ENCODE measurements at places on chromosomes 1 and 21.

- DNase-seq: no peak
Measured at GRCh38 chr1:26413031-26413430, 2.4 kb downstream of the LIN28A start.

GRCh38 chr1:121458291-121459048 is 273.7 kb downstream of the SRGAP2C start:
- no peak for DNase-seq

DNA sequence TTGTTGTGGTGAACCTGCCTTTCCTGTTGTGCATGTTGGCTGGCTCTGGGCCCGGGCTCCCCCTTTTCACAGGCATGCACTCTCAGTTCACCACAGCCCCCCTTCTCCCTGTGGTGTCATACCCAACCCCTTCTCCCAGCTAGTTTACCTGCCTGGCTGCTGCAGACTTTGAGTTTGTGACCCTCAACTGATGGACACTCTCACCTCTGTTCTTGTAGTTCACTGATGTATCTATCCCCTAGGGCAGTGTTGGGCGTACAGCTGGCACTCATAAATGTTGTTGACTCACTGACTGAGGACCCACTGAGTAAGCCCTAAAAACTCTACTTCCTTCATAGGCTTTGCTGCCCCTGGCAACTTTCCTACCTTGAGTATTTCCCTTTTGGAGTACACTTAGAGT is 54.9 kb downstream of the WDR64 start:
- no peak for DNase-seq

DNA sequence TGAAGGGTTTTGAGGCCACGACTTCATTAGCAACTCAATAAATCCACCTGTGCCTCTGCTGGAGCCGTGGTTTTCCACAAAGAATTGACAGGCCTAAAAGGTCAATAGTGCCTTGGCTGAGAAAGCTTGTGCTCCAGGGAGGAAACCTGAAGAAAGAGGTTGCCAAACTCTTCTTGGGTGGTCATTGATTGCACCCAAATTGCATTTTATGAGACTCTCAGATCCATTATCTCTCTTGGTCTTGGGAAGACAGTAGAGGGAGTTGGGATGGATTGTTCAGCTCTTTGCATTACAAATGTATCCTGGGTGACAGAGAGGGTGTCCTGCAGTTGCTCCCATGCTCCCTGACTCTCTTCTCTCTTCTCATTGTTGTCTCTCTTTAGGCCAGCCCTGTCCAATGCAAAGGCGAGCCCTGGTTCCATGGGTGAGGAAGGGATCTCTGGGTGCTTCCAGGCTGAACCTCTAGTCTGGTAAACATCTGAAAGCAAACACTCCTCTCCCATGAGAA is 46.1 kb upstream of the HTR1D start:
- peak; percentile 85 for DNase-seq
